Osteoblast (primary cell): ENCODE measurements at places on chromosomes 6 and 20. TPM values are rescaled to one million over a fixed set of nuclear protein-coding genes. Genes with fewer than 3 reads are reported as not detected.

KIF16B gene
- 9.0 and 12.1 TPM in 2 replicates for total RNA-seq

PRL gene
- under 0.01 TPM in 1 of 2 replicates, not detected in the other for total RNA-seq

DNA sequence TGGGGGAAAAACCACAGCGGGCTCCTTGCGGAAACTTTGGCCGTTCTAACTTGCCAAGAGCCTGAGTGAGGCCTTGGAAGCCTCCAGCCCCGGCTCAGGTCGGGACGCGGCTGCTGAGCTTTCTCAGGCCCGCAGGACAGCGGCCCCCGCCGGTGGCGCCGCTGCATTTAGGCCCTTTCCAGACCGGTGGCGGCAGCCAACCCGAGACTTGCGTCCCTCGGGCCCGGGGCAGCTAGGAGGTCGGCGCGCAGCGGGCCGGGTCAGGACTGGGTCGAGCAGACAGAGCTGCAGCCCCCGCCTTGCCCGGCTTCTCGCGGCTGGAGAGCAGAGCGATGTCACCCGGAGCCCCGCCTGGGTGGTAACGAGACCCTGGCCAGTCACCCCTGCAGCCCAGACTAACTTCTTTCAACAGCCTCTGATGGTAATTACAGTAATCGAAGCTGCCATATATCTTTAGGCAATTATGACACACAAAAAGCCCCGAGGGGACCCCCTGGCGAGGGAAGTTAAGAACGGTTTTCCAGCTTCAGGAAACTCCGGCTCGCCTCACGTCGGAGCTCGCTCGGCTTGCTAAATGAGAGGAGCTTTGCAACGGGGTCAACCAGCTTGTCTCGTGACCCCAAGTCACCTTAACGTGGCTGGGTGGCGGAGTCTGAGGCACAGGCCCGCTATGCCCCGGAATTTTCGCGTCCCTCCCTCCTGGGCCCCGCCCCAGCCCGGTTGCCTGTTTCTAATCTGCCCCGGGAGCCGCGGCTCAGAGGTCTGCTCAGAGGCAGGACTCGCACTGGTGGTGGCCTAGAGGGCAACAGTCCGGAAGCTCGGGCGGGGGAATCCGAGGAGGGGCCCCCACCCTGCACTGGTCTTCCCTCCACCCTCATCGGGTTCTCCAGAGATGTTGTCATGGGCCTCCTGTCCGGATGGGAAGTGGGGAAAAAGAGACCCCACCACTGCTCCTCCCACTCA is 3.0 kb downstream of the NR2E1 start:
- peak; percentile 96 for DNase-seq

DNA sequence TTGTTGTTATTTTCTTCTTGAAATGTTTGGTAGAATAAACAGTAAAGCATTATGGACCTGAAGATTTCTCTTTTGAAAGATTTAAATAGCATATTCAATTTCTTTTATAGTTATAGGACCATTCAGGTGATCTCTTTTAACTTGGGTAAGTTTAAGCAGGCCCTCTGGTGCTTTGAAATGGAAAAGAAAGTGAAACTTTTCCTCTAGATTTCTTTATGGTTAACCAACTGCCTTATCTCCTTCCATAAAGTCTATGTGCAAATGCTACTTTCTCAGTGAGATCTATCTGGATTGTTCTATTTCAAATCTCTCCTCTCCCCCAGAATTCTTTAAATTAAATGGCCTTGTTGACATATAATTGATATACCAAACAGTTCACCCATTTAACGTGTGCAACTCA is 54.0 kb downstream of the PHACTR2 start:
- DNase-seq, result no peak

SIM1 gene
- under 0.01 and 0.36 TPM in 2 replicates for total RNA-seq

LY6G6F gene
- not detected in 2 replicates for total RNA-seq

DNA sequence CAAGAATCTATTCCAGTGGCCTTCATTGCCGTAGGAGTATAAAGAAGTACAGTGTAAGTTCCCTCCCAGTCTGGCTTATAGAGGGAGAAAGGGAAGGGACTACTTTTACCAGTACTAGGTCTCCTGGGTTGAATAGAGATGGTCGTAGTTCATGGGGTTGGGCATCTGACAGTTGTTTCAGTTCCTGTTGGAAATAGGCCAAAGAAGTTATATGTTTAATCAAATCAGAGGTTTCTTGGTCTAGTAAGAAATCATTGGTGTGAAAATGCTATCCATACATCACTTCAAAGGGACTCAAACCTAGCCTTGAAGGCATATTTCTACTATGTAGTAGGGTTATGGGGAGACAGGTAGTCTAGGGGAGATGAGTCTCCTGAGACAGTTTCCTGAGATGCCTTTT is 45.6 kb upstream of the MAN1A1 start:
- peak; percentile 32 for DNase-seq

CALHM4 gene
- total RNA-seq, result not detected in 2 replicates

DNA sequence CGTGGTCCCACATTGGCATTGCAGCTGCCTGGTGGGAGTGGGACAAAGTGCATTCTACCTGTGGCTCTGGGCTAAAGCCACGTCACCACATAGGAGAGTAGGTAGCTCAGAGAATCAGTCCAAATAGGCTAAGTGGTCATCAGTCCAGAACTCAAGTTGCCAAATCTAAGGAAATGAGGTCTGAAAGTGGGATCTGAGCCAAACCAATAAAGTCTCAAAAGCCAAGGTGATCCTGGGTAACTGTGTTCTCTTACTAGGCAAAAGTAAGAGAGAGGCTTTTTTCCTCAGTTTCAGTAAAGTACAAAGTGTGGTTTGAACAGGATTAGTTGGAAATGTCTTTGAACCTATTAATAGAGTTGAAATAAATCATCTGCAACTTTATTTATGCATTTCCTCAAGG is 68.6 kb upstream of the CNKSR3 start:
- no peak for DNase-seq

- DNase-seq, result peak; percentile 4
Observed at GRCh38 chr6:63923139-63923739, 287.6 kb downstream of the PHF3 start.

DNA sequence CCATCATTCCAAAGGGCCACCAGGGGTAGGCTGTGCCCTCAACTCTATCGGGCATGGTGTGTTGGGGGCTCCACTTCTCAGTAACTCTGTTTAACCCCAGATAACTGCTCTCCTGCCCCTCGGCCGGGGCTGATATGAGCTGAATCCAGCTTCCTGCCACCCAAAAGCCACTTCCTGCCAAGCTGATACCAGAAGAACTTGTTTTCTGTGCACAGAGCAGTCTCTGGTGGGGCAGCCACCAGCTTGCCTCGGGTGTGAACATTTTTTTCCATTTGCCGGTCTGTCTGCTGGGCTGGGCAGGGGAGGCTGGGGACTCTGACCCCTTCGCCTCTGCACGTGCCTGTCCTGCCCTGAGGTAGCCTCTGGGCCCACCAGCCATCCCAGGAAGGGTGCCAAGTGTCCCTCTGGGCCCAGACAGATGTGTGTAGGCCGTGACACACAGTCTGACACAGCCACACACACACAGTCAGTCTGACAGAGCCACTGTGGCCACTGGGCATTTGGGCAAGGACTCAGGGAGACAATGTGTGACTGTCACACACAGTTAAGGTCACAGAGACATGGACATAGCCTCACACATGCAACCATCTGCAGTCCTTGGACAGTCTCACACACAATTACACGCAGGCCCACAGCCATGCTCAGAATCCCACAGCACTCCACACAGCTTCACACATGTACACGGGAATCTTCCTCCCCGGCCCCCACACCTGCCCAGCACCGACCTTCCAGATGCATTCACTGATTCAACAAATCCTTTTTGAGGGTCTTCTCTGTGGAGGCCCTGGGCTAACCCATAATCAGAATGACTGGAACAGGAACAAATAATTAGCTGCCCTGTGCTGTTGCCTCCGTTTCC is 45.1 kb downstream of the NOL4L start:
- DNase-seq, result no peak

ZFP57 gene
- 0.36 and 0.59 TPM in 2 replicates for total RNA-seq

ECHDC1 gene
- 67.0 and 71.0 TPM in 2 replicates for total RNA-seq

LY6G6D gene
- not detected in 2 replicates for total RNA-seq

DNA sequence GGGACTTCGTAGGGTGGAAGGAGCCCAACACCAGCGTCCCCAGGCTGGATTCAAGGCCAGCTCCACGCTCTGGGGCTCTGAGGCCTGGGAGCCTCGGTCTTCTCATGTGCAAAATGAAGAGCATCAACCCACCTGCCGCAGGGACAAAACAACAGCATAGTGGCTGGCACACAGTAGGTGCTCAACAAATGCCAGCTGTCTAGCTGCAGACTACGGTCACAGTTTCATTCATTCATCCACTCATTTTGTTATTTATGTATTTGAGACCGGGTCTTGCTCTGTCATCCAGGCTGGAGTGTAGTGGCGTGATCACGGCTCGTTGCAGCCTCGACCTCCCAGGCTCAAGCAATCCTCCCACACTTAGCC is 60.7 kb downstream of the CEBPB start:
- no peak for DNase-seq

LAMP5 gene
- under 0.01 and 0.29 TPM in 2 replicates for total RNA-seq

DNA sequence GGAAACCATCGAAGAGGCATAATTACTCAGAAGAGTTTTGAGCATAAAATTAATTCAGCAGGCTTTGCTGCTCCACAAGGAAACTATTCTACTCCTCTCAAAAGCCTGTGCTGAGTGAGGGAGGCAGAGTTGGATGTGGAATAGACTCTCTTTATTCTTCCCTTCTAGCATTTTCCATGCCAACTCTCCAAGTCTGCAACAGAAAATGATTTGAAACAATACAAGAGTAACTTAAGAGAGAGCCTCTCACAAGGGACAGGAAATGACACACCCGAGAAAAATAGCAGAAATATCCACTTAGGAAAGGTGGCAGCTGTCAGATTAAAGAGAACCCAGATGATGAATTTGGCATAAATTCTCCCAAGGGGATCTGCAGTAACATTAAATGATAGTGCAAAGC is 26.3 kb upstream of the LAMP5 start:
- no peak for DNase-seq

GRCh38 chr6:134223796-134224420 is 94.0 kb downstream of the SGK1 start:
- DNase-seq, result no peak

ERMARD gene
- total RNA-seq, result 21.4 and 23.3 TPM in 2 replicates

- DNase-seq, result no peak
Observed at GRCh38 chr6:154661768-154662167, 71.4 kb upstream of the SCAF8 start.

DNA sequence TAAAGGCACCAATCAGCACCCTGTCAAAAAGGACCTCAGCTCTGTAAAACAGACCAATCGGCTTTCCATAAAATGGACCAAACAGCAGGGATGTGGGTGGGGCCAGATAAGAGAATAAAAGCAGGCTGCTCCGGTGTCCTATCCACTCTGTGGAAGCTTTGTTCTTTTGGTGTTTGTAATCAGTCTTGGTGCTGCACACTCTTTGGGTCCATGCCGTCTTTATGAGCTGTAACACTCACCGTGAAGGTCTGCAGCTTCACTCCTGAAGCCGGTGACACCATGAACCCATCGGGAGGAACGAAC is 7.3 kb upstream of the PXDC1 start:
- peak; percentile 81 for DNase-seq

DNA sequence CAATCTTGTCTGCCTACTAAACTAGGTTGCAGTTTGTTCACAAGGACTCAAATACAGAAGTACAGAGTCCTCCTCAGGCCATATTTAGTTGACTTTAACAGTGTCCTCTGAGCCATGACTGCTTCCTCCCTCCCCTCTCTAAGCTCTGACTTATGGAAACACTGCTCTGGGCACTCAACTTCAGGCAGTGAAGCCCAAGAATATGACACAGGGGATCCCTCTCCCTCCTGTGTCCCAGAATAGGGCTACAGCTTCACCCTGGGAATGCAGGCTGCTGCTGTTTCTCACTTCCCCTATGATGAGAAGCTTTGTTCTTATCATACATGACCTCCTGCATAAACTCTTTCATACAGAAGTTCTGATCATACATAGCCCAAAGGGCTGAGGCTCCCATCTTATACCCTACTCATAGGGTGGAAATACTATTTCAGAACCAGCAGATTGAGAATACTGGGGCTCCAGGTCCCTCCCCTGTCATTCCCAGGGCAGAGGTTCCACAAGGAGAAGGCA is 97.3 kb upstream of the UST start:
- no peak for DNase-seq

DDR1 gene
- total RNA-seq, result 13.0 and 22.4 TPM in 2 replicates

DNA sequence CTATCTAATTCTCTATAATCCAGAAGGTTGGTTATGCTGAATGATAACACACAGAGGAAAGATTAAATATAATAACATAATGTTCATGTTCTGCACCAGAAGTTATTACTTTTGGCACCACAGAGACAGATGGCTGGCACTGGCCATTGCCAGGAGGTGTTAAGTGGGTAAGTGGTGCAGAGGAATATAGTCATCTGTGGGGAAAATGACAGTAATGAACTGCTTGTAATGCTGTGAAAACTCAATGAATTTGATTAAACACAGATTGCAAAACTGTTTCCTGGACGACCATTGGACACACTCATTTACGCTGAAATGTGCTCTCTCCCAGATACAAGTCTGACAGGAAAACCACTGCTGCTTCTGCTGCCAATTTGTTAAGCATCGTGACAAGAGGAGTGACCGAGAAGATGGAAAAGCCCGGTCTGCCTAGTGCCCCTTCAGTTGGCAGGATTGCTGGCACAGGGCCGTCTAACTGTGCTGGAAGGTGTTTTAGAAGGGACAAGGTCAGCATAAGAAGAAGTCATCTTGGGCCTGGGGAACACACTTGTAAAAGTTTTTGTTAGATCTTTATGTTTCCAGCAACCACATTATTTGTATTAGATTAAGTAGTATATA is 567.4 kb downstream of the CBLN4 start:
- DNase-seq, result no peak

- no peak for DNase-seq
Observed at GRCh38 chr6:47179286-47179685, 130.4 kb downstream of the TNFRSF21 start.

- peak; percentile 37 for DNase-seq
Observed at GRCh38 chr6:35694462-35694861, 5.7 kb upstream of the FKBP5 start.

OR2B6 gene
- not detected in 2 replicates for total RNA-seq

DNA sequence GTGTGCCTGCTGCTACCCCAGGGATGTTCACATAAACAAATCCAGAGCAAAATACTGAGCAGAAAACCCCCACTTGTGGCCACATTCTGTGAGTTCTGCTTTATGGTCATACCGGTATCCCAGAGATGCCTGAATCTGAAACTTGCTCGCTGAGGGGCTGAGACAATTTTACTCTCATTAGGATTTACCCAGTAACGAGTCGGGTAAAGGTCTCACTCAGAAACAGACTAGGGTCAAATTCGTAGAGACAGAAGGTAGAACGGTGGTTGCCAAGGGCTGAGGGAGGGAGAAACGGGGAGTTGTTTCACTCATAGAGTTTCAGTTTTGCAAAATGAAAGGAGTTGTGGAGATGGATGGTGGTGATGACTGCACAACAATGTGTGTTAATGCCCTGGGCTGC is 45.4 kb upstream of the NKX2-2 start:
- DNase-seq, result no peak
